Stimulated activated naive CD8-positive, alpha-beta T cell treated with anti-CD3 and anti-CD28 coated beads, Interleukin-15, Interleukin-2, amounts not matched to agents 100 U/mL and 50 U/mL, for 24 hours (primary cell): ENCODE measurements at places on chromosomes 3 and 15.

GRCh38 chr15:50235794-50236193, 29.7 kb downstream of the HDC start:
- no peak for DNase-seq

DNA sequence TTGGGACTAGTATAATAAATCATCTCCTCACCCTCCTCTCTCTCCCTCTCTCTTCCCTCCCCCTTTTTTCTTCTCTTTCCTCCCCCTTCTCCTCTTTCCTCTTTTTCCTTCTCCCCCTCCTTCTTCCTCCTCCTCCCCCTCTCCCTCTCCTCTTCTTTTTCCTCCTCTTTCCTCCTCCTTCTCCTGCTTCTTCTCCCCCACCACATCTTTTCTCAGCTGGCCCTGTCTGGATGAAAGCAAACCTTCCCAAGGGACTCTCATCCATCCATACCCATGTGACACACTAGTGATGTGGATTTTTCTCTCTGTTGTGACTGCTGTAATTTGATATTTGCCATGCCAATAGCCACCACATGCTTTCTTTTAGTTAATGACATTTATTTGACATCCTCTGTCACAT, 127.2 kb downstream of the EBLN2 start:
- DNase-seq: no peak

- DNase-seq: no peak
Measured at GRCh38 chr15:28049581-28049980, 49.5 kb downstream of the OCA2 start.

DNA sequence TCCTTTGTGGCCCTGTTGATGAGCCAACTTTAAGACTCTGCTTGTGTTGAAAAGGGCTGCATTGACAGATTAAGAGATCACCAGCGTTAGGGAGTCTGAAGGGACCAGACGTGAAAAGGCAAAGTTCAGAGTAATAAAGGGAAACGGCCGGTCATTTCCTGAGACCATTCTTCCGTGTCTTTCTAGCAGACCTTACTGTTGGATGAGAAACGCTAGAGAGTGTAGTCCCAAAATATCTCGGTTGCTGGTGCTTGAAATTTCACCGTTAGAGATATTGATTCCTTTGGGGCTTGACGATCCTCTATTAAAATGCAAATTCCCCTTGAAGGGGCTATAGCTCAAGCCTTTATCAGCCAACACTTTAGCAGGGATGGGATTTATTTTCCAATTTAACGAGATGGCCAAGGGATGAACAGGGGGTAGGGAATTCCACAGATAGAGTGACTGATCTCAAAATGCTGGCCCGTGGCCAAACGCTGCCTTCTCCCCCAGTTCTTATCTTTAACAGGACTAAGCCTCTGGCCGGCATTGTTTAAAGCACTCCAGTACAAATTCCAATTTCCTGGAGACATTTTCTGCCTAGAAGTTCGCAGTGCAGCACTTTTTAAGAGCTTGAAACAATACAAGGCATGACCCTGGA, 250.4 kb downstream of the TJP1 start:
- no peak for DNase-seq

DNA sequence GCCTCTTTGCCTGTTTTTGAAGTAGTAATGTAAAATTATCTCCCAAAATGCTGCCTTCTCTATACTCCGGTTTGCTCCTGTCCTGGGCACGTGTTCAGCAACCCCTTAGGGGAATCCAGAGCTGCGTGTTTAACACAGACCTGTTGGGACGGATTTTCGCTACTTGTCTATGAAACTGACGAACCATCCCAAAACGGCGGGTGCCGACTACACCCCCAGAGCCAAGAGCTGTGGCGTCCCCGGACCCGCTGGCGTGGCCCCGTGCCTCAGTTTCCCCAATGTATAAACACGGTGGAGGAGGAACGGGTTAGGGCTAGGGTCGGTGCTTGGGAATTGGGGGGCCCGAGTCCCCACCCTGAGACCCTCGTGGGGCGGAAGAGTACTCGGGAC, 473 bp downstream of the FHIT start:
- DNase-seq: peak; percentile 29

- peak; percentile 79 for DNase-seq
Measured at GRCh38 chr15:88894819-88895767, at the start of gene HAPLN3. Gene HAPLN3 (minus strand): TSS chr15:88895544. CDS start chr15:88887298, 8,246 bp downstream.

- DNase-seq: no peak
Measured at GRCh38 chr15:98147415-98147814, 186.9 kb downstream of the ARRDC4 start.

- no peak for DNase-seq
Measured at GRCh38 chr15:57557267-57557666, 34.4 kb upstream of the MYZAP start.

- peak; percentile 3 for DNase-seq
Measured at GRCh38 chr3:32443478-32443877, 51.8 kb downstream of the CMTM7 start.

DNA sequence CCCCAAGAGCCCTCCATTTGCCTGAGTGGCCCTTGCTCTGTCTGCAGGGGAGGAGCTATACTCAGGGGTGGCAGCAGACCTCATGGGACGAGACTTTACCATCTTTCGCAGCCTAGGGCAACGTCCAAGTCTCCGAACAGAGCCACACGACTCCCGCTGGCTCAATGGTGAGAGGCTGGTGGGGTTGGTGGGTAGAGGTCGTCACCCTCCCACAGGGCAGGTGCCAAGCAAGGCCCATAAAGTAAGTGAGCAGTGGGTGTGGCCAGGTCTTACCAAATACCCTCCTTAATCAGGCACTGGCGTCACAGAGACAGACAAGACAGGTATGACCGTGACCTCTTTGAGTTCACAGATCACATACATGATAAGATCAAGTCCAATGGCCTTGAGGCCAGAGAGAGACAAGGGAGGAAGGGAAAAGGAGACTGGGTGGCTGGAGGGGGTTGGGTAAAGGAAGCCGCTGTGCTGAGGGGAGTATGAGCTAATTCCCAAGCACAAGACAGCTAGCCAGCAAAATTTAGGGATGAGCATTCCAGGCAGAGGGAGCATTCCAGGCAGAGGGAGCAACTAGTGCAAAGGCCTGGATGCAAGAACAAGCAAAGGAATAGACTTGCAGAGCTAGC, 2.5 kb downstream of the SEMA3B start:
- DNase-seq: no peak

- peak; percentile 35 for DNase-seq
Measured at GRCh38 chr15:66476535-66476934, 21.0 kb downstream of the SNAPC5 start.
